Fibroblast of skin of right biceps (primary cell): ENCODE measurements at places on chromosomes 16 and 17.

GRCh38 chr16:66304151-66304550, 62.3 kb upstream of the CDH5 start:
- DNase-seq = peak; percentile 24

DNA sequence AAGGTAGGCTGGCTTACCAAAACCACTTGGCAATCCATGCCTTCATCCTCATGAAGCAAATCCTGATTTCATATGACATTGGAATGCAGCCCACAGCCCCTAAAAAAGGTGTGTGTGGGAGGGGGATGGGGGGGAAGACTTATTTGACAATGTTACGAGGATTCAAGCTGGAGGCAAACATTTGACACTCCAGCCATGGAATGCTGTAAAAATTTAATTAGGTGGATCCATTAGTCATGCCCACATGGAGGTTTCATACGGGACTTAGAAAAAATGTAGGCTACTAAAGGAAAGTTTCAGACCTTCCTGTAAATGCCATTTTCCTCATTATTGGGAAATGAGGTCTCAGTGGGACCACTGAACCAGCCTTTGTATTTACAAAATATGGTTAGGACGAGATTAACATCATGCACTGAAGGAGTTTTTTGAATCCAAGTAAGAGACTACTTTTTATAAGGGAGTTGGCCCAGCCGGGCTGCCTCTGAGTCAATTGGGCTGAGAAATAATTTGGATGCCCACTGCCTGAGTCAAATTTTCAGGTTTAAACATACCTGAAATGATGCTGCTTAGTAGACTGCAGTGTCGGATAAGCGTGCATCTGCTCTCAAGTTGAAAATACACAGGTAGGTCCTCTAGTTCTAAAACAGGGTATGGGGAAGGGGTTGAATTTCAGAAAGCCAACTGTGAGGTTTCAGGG, 44.6 kb upstream of the MAF start:
- DNase-seq = no peak

DNA sequence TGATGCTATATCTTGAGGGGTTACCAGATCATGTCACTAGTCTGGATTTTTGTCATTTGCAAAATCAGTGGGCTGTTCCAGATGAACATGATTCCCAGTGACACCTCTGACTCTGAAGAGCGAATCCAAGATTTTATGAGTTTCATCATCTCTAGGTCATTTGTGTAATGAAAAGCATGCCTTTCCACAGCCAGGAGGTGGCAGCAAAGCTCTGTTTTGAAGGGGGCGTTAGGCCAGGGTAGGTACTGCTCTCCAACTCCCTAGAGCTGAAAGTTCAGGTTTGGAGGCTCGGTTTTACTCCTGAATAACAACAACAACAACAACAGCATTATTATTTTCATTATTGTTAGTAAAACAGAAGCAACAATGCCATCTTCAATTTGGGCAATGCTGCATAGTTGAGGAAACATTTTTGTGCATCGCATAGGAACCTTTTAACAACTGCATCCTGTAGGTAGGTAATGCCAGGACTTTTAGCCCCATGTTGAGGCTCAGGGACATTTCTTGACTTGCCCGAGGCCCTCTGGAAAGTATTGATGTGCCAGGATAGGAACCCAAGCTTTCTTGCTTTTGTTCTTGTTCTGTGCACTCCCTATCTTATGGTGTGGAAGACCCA, 77.0 kb downstream of the MYH13 start:
- DNase-seq = peak; percentile 75

GRCh38 chr17:80593181-80593580, 48.5 kb downstream of the RPTOR start:
- no peak for DNase-seq

DNA sequence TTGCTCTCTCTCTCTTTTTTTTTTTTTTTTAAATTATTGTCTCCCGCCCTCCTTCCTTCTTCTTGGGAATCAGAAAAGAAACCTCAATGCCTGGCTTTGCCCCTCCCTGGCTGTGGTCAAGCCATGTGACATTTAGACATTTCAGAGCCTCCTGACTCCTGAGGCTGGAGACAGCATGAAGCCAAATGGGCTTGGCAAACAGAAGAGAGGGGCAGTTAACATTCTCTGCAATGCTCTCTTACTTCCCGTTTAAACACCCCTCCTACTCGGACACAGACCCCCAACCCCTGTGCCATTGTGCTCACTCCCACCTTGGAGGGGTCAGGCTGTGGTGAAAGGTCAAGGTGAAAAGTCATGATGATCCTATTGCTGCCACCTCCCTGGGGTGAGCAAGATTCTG, 14.7 kb upstream of the MEOX1 start:
- no peak for DNase-seq

- no peak for DNase-seq
Measured at GRCh38 chr16:7227229-7227721, 105.4 kb upstream of the RBFOX1 start.

DNA sequence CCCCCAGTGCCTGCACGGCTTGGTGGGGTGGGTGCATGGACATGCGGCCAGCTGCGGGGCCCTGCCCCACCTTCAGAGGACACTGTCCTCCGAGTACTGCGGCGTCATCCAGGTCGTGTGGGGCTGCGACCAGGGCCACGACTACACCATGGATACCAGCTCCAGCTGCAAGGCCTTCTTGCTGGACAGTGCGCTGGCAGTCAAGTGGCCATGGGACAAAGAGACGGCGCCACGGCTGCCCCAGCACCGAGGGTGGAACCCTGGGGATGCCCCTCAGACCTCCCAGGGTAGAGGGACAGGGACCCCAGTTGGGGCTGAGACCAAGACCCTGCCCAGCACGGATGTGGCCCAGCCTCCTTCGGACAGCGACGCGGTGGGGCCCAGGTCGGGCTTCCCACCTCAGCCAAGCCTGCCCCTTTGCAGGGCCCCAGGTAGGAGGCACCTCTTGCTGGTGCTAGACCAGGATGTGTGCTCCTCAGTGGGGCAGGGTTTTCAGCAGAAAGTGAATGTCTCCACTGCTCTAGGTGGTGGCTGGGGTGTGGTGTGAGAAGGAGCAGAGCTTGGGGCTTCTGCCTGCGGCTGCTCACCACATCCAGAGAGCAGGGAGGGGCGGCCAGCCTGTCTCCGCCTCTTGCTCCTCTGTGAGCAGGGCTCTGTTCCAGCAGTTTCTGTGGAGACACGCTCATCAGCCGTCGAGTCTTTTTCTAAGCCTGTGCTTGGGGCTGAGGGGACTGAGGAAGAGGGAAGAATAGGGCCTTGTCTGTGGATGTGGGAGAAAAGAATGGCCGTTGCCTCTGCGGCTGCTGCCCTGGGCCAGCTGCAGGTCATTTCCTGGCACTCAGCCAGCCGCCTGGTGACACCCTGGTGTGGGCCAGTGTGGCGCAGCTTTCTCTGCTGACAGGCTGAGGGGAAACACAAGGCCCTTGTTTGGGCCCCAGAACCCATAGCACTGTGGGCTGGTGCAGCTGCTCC, 2.2 kb downstream of the ZNF276 start:
- DNase-seq = no peak

DNA sequence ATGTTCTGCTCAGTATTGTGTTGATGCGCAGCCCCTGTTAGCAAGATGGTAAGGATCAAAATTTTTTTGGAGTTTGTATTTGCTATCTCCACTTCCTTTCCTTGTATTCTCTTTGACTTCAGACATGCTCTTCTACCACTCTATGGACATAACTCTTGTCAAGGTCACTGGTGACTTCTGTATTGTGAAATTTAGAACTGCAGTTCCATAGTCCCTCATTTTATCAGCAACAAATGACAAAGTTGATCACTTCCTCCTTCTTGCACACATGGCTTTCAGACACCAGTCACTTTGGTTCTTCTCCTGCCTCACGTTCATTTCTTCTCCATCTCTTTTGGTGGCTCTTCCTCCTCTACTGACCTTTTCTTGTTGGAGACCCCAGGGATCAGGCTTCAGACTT, 21.1 kb downstream of the COX11 start:
- DNase-seq = no peak

DNA sequence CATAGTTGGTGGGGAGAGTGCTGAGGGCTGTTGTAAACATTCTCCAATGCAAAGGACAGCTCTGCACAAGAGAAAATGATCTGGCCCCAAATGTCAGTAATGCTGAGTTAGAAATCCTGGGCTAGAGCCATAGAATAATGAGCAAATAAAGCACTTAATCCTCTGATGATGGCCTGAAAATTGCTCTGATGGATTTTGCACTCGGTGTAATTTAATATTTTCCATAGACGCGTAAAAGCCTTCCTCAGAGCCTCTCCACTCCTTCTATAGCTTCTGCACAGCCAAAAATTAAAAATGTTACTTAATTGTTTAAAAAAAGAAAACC, 23.7 kb downstream of the FAM20A start:
- no peak for DNase-seq

GRCh38 chr17:27324771-27325339, 30.9 kb downstream of the WSB1 start:
- DNase-seq = no peak

DNA sequence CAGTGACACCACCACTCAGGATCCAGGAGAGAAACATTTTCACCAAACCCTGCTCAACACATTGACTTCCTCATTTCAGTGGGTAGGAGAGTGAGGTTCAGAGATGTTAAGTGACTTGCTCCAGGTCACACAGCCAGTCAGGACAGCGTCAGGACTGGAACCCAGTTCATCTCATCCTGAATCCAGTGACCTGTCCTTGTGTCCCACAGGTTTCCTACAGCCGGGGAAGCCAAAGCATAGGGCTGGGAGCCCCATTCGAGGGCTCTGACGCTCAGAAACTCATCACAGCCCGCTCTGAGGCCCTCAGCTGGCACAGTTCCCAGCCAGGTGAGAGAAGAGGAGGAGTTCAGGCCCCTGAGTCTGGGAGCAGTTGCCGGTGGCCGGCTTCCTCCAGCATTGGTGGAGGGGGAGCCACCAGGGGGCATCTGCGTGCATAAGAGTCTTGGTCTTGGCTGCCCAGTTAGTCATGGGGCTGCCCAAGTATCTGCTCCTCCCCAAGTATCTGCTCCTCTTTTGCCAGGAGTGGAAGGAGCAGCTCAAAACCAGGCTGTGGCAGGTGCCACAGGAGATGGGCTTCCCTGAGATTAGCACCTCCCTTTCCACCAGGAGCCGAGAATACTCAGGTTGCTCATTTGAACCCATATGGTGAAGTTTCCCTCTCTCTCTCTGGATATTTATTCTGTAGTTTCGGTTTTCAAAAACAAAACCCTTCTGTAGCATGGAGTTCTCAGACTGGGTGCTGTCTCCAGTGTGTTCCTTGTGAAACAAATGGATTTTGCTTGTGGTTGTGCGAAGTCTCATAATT, 56.0 kb downstream of the TNFRSF13B start:
- DNase-seq = peak; percentile 54

GRCh38 chr17:80394629-80395216, 20.2 kb upstream of the ENDOV start:
- no peak for DNase-seq

DNA sequence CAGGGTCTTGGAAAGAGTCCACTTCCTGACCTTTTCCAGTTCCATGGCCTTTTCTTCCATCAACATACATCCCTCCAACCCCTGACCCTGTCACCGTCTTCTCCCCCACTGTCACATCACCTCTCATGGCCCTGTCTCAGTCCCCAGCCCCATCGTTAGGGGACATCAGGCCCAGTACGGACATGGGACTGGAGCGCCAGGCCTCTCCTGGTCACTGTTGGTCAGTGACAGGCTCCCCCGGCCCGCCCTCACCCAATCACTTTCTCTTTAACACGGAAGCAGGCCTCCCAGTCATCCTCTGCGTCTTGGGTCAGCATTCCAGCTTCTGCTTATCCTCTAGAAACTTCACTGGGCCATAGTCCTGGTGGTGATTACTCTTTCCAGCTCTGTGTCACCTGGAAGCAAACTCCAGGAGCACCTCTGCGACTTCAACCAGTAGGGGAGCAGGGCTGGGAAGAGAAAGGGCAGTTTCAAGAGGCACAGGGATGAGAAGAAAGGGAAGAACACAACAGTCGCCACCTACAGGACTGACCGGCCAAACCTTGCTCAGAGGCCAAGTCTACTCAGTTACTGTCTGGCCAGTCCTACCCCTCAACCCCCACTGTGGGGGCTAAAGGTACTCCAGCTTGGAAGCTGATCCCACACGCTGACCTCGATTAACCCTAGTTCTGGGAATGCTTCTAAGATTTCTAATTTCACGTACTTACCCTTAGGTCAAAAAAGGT, 15.9 kb upstream of the ICAM2 start:
- no peak for DNase-seq

DNA sequence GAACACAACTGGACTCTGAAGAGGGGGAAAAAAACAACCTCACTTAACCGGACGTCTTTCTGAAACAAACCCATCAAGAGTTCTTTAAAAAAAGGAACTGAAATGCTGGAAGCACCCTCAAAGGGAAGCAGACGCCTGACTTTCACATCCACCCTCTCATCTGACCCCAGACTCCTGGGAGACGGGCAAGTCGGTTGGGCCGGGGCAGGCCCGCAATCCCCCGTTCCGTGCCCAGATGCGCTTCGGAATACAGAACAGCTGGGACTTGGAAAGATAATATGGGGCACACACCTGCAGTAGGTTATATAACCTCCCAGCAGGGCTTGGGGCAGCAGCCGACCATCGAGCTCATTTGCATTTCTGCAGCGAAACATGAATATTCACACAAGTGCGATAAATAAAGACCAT, 3.7 kb downstream of the ARHGAP27 start:
- no peak for DNase-seq
